ENCODE measurements at places on chromosomes 11 and 22. TPM values are rescaled to one million over a fixed set of nuclear protein-coding genes. Genes with fewer than 3 reads are reported as not detected.
A peak's percentile ranks its signal among the peaks of the same experiment; 100 is the strongest.

Gene ACRV1
- total RNA-seq = not detected

Gene TP53AIP1
- 0.20 TPM for total RNA-seq

Gene MMP1
- not detected for total RNA-seq

Gene NCAM1
- not detected for total RNA-seq

Gene ZBED4
- total RNA-seq = 14.8 TPM

DNA sequence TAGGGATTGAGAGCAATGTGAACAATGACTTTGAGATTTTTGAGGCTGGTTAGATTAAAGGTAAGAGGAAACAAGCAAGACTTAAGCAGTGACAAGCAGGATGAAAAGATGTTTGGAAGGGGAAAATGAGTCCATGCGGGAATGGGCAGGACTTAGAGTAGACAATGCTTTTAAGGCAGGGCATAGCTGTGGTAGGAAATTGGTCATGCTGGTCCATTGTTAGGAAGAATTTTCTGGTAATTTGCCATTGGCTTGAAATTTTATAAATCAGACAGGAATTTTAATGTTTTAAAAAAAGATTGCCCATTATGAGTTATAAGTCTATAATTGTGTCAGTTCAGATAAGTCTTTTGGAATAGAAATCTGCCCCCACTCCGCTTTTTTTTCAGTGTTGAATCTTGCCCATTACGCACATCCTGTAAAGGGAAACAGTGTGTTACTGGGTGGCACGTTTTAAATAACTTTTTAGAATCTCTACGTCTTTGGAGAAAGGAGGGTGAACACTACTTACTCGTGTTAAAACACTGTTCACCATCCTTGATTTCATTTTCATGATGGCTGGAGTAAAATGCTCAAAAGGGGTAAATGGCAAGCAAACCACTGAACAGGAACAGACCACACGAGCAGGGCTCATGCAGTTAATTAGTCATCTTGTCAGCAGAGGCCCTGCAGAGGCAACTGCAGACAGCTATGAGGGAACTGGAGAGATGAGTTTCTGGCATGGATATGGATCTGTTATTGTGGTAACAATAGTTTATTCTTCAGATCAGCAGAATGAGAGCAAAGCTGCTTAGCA lies 25.0 kb downstream of the SWAP70 start:
- no peak for DNase-seq

- no peak for DNase-seq
Measured at GRCh38 chr22:46067159-46068111, 82.9 kb upstream of the PPARA start.

DNA sequence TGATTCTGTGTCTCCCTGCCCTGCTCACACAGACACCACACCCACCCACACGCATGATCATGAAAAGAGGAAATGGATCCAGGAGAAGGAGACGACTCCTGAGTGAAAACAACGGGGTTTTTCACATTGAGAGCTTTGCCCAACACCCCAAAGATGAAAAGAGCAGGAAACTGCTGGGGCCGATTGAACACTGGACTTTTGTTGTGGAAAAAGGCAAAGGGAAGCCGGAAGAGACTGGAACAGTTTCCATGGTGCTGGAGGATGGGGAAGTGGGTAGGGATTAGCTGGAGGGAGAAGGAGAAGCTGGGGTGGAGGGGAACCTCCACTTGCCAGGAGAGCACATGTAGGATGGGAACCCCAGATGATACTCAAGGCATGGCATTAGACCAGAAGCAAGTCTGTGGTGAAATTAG lies 5.2 kb upstream of the SLC43A3 start:
- no peak for DNase-seq

GRCh38 chr22:22945195-22945594 lies 57.6 kb downstream of the IGLL5 start:
- DNase-seq = no peak

DNA sequence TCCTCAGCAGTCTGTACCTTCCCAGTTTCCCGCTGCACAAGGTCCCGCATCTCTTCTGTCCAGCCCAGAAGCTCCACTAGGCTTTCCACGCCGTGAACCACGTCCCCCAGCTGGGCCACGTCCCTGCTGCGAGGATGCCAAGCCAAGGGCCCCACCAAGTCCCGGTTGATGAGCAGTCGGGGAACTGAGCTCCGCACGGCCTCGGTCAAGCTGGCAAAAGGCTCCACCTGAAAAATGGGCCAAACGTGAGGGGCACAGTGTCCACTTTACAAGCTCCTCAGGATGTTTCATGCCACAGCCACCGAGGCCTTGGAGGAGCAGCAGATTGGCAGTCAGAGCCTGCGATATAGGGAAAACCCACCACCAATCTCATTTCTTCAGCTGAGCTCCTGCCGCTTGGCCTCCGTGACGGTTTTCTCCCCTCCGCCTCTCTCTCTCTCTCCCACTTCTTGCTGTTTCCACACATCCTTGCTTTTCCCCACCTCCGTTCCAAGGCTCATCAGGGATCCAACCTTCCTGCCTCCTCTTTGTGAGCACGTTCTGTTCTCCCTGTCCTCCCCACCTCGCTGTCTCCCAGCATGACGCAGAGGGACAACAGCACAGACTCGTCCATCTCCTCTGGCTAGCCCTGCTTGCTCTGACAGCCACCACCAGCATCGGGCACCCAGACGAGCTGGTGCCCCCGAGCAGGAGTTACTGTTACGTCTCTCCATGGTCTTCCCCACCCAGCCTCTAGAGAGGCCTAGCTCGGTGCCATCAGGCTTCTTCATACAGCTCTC lies 11.5 kb downstream of the RIC8A start:
- no peak for DNase-seq

DNA sequence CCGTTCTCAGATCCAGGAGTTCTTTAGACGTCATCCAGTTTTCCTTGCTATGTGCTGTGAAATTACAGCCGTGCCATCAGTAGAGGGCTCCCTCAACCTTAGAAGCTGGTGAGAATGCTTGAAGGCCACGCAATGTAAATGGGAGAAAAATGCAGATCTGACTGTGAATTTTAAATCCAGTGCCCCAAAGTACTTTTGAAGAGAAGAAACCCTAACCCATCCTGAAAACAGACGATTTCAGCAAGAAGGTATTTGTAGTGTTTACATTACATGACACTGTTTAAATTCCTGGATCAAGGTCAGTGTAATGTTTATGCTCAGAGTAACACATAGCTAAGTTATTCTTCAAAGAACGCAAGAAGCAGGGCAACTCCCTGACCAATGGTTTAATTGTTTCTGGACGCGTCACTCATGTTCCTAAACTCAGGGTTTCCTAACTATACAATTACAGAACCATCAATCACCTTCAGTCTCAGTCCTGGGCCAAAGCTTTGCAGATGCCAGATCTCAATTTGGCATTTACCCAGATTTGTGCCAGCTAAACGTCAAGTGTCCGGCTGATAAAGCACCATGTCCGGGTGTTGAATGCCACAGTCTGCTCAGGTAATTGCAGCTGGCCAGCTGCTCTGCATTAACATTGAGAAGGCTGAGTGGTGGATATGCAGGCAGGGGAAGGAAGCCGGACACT lies 38.2 kb downstream of the ADAMTS8 start:
- peak; percentile 0 for DNase-seq

DNA sequence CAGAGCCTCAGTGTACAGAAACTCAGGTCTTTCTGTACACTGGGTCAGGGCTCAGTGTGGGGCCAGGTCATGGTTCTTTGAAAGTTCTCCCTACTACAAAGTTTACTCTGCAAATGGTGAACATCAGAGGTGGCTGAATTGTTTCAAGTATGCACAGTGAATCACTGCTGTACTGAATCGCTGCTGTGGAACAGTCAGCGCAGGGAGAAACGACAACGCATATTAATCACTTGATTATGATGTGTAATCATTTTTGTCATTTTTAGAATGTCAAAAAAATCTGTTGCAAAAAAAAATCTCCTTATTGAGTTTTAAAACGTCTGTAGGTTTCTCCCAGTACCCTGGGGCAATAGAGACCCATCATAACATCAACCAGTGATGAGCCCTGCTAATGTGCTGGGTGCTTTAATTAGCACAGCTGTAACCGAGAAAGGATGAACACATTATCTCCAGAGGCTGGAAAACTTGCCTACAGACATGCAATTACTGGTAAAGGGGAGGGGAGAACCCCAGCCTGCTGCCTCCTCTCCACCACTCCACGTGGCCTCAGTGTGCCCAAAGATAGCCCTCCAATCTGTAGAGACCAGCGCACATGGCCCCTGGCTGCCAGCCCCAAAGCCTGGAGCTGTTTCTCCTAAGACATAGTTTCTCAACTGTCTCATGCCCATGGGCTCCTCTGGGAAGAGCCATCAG lies 12.8 kb downstream of the ARRB1 start:
- no peak for DNase-seq

DNA sequence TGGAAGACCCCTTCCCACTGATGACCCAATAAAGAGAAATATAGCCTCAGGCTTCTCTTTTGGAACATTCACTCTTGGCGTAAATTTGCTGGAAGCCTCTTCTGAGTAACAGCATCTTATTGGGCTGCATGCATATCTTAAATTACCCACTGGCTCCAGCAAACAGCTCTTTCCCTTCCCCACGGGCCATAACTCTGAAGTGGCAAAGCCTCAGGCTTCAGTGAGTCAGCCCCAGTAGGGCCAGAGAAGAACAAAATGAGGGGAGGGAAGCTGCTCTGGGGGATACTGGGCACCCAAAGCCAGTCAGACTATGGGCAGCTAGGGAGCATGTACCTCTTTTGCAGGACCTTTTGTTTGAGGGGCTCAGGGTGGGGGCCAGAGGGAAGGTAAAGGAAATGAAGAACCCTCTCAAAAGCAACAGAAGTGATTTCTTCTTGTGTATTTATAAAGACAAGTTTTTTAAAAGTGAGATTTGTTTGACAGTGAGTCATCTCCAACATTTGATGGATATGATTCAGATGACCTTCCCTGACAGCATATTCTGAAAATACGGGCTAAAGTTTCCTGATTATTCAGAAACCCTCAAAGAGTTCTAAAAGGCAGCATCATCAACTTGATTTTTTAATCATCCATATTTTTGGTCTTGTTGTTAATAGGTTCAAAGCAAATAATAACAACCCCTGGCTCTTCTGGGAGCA lies 203.4 kb downstream of the KIF18A start:
- DNase-seq = no peak

- DNase-seq = no peak
Measured at GRCh38 chr22:27149921-27150543, 492.6 kb downstream of the MIAT start.

DNA sequence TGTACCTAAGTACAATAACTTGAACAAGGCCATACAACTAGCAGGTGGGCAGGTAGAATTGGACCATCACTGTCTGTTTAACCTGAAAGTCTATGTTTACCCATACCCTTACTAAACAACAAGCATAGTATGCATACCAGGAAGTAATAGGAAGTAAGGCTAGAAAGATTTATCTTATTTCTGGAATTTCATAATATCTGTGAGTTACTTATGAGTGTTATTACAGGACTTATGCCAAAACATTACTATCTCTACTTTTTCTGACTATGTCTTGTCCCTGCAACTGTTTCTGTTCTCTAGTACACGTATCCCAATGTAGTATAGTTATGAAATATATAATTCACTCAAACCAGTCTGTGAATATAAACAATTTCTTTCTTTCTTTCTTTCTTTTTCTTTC lies 1400.8 kb upstream of the TENM4 start:
- no peak for DNase-seq

- DNase-seq = no peak
Measured at GRCh38 chr11:35746356-35747153, 84.0 kb downstream of the TRIM44 start.

DNA sequence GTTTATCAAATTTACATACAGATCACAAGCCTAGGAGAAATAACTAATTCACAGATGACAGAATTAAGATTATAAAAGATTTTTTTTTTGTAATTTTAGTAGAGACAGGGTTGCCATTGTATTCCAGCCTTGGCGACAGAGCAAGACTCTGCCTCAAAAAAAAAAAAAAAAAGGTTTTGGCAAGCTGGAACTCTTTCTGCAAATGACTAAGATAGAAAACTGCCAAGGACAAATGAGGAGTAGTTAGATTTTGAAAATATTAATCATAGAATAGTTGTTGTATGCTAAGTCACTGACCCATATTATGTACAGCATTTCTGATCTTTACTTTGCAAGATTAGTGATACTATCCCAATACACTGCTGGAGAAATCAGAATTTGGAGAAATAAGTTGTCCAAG lies 99.2 kb downstream of the C11orf65 start:
- DNase-seq = no peak

DNA sequence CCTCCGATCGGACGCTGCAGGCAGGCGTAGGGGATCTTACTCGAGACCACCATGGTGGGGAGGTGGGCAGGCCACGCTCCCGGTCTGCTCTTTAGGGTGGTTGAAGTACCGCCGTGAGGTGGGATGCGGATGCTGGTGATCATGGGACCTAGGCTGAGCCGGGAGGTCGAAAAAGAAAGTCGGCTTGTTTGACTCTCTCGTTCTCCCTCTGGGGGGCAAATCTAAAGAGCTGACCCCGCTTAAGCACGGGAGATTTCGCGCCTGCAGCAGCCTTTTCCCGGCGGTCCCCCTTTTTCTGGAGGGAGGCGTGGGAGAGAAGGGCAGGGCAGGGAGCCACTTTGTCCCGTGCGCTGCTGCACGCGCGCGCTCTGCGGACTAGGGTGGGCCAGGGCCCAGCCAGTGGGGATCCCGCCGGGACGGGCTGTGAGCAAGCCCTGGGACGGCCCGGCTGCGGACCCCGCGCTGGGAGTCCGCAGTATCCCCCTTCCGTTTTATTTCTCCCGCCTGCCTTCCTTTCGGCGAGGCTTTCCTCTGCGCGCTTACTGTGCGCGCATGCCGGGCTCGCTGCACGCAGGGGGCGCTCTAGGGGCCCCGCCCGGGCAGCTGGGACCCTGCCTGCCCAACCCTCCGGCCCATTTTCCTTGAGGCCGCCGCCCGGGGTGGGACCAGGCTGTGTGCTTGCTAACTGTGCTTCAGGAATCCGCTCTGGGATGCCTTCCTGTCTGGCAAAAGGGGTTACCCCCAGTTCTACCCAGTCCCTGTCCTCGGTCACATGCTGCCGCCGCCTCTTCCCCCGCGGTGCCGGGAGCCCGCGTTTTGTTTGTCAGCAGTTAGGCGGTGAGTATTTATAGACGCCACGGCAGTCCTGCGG lies 81.0 kb downstream of the PRR5L start:
- DNase-seq = peak; percentile 24
